ENCODE measurements at places on chromosomes 13 and 19. TPM values are rescaled to one million over a fixed set of nuclear protein-coding genes. Genes with fewer than 3 reads are reported as not detected.

HMG20B gene
- total RNA-seq: 90.3 TPM

IZUMO4 gene
- total RNA-seq: 1.3 TPM

C1QTNF9B gene
- not detected for total RNA-seq

RFPL4A gene
- not detected for total RNA-seq

KIR2DL1 gene
- not detected for total RNA-seq
